ENCODE measurements at places on chromosomes 2 and 18.

GRCh38 chr18:79588636-79589481 lies 90.7 kb upstream of the CTDP1 start:
- DNase-seq = no peak

DNA sequence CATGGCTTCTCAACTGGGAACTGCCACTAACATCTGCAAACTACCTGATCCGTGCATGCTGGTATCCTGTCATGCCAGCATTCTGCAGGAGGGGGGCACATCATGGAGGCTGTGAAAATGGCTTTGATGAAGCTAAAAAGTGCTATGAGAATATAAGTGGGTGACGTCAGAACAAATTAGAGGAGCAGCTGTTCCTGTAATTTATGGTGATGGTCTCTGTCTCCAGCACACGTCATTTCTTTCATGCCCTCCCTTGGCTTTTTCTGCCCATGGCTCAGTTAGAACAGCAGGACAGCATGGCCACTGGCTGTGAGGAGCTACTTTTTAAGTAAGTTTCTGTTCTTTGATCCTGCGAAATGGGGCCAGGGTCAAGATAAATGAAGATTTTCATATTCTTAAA lies 466.3 kb downstream of the THSD7B start:
- DNase-seq = no peak

- DNase-seq = peak; percentile 32
Measured at GRCh38 chr18:74013955-74014354, 133.7 kb downstream of the FBXO15 start.

DNA sequence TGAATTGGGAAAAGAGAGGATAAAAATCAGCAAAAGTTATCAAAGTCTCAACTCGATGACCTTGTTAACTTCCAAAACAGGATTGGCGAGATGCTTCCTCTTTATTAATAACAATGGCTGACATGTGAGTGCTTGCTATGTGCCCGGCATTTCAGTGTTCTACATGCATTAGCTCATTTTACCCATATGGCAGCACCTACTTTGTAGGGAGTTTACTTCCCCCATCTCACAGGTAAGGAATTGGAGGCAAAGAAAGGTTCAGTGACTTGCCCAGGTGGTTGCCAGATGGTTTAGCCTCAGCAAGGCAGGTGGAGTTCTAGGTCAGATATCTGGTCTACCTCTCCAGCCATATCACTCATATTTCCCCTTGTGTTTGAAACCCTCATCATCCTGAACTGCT lies 12.4 kb downstream of the TFCP2L1 start:
- no peak for DNase-seq

DNA sequence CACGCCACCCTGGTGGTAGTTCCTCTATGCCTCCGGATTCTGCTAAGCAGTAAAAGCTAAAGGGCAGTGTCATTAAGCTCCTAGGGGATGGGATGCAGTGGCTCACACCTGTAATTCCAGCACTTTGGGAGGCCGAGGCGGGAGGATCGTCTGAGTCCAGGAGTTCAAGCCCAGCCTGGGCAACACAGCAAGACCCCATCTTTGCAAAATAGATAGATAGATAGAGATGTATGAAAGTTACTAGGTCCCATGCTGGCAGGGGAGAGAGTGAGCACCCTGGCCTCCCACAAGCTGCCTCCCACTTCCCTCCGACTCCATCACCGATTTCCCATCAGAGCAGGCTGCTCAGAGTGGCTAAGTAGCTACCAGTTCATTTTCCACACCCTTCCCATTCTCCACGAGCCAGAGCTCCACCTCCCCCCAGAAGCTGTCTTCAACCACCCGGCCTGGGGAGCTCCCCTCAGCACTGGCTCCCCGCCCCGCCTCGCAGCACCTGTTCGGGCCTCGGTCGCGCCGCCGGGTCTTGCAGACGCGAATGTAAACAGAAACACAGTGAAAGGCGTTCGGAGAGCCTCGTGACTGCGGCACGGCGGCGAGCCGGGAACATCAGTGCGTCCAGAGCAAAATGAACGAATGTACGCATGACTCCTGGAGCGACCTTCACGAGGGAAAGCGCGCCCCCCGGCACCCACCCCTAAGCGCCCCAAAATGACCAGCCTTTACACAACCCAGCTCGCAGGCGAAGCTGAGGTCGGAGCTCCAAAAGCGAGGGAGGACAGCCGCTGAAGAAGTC lies 598 bp upstream of the CEP68 start:
- no peak for DNase-seq

- DNase-seq = no peak
Measured at GRCh38 chr2:10909050-10909995, 2.4 kb upstream of the KCNF1 start.

- DNase-seq = no peak
Measured at GRCh38 chr18:77124452-77124922, 8.1 kb downstream of the MBP start.

DNA sequence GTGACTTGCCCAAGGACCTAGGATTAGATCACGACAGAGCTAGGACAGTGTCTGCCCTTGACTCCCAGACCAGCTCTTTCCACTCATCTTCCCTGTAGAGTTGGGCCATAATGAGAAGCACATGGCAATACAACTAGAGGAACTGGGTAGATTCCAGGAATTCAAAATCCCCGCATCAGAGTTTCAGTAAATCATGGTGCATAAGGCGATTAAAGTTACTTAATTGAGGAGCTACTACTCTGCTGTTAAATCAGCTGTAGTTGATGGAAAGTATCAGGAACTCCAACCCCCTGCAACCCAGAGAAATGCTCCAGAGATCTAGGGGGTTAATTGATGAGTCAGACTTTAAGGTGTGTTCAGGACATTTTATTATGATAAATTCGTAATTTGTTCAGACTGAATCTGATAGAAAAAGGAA lies 5.7 kb downstream of the ANTXR1 start:
- peak; percentile 31 for DNase-seq

GRCh38 chr2:40085786-40086185 lies 306.7 kb upstream of the THUMPD2 start:
- no peak for DNase-seq

- no peak for DNase-seq
Measured at GRCh38 chr2:37526323-37526722, 145.1 kb downstream of the CDC42EP3 start.

Data from HFF-Myc (cell line).